ENCODE measurements at places on chromosomes 7 and 10. TPM values are rescaled to one million over a fixed set of nuclear protein-coding genes. Genes with fewer than 3 reads are reported as not detected.

GRCh38 chr10:102507521-102507920 lies 3.7 kb downstream of the SUFU start:
- no peak for DNase-seq

DNA sequence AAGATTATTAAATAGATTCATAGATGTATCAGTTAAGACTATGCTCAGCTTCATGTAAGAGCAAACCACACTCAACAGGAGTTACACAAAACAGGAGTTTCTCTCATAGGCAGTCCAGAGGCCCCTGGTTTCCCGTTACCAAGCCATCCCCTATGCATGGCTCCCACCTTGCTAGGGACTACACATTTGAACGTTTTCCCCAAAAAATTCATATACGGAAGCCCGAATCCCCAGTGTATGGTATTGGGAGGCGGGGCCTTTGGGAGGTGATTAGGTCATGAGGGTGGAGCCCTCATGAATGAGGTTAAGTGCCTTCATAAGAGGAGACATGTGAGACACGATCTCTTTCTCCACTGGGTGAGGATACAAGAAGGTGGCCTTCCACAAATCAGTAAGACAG lies 29.1 kb downstream of the RSU1 start:
- no peak for DNase-seq

The TMEM176B gene
- total RNA-seq = 0.27 TPM

The SPDYE16 gene
- 0.20 TPM for total RNA-seq

- DNase-seq = no peak
These were observed 105.2 kb upstream of the PDLIM1 start for GRCh38 chr10:95395947-95396449.

- DNase-seq = no peak
These were observed 228.4 kb downstream of the FANK1 start for GRCh38 chr10:126124668-126125349.

GRCh38 chr10:58531084-58531695 lies 18.5 kb downstream of the BICC1 start:
- peak; percentile 30 for DNase-seq

DNA sequence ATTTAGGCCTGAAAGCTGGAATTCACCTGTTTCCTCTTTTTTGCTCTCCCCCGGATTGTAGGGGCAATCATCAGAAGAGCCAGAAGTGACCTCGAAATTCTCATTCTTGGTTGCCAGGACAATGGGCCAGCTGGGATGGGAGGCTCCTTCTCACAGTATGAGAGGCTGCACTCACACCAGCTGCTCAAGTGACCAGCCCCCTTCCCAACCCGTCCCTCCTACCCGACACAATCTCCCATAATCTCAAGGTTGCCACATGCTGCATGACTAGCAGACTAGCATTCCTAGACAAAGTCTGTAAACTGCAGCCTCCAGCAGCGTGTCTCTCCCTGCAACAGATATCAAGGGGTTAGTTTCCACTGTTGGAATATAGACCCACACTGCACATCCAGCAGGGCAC lies 110.3 kb downstream of the C1GALT1 start:
- no peak for DNase-seq

DNA sequence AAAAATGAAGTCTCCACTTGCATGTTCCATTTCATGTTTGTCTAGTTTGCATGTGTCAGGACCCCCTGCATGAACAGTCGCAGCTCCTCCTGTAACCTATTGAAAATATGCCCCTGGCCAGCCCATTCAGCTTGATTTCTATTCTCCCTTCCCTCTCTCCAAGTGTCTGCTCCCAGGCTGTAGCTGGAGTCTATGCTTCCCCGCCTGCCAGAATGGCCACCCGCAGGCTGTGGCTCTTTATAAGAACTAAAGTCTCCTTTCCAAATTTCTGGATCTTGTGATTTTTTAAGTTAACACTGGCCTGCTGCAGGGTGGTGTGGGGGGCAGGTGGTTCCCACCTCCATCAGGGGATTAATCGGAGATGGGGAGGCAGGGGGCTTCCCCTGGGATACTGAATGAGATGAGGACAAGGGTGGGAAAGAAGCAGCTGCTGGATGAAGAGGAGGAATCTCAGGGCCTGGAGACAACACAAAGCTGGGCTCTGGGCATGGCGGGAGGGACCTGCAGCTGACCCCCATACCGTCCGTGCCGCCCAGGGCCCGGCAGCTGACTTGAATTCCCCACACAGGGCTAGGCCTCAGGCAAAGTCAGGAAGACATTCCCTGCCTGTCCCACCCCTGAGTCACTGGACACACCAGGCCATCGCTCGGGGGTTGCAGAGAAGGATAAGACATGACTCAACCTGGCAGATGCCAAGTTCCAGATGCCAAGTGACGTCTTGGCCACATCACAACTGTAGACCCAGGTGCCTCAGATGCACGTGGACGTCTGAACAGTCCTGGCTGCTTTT lies 399.5 kb upstream of the FOXK1 start:
- DNase-seq = no peak

The CPN1 gene
- not detected for total RNA-seq

The PAPOLB gene
- not detected for total RNA-seq

GRCh38 chr10:132899054-132899750 lies 43.2 kb downstream of the CFAP46 start:
- DNase-seq = no peak

Data from CD8-positive, alpha-beta memory T cell (primary cell).